ENCODE measurements at places on chromosomes 13 and 19.

DNA sequence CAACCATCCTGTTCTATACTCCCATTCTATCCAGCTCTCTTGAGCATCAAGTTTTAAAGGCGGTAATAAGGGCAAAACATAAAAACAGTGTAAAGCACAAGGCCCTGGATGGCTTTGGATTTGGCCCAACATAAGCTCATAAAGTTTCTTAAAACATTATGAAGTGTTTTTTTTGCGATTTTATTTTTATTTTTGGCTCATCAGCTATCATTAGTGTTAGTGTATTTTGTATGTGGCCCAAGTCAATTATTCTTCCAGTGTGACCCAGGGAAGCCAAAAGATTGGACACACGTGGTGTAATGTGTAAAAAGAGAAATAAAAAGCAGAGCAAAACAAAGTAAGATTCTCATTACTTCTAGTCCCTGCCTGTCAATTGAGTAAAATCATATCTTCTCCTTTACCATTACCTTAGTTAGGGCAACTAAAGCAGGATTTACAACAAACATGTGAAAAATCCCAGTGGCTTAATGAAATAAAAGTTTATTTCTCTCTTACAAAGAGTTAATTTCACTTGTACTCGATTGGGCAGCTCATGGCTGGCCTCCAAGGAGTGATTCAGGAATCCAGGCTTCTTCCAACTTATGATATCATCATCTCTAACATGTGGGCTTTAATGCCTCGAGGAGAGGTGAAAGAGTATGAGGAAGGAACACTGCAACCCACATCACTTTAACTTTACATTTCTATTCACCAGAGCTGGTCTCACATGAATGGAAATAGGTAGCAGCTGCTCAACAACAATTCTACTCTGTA is 725.2 kb upstream of the SLITRK1 start:
- DNase-seq = no peak

DNA sequence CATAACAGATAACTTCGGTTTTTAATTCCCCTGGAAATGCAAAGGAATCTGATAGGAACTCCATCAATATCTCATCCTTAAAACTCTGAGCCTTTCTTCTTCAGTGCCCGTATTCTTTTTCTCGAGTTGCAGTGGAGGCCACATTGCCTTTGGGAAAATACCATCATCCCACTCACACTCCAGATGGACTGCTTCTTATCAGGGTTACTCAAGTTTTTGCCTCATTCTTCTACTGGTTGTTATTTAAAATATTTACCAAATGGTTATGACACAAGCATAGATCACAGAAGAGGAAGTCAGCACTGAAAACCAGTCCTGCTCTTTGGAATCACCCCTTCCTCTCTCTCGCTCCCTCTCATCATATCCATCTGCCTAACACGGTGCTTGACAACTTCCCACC is 1020.5 kb upstream of the SLC10A2 start:
- no peak for DNase-seq

GRCh38 chr19:45763691-45764294 is 5.3 kb downstream of the SIX5 start:
- no peak for DNase-seq

DNA sequence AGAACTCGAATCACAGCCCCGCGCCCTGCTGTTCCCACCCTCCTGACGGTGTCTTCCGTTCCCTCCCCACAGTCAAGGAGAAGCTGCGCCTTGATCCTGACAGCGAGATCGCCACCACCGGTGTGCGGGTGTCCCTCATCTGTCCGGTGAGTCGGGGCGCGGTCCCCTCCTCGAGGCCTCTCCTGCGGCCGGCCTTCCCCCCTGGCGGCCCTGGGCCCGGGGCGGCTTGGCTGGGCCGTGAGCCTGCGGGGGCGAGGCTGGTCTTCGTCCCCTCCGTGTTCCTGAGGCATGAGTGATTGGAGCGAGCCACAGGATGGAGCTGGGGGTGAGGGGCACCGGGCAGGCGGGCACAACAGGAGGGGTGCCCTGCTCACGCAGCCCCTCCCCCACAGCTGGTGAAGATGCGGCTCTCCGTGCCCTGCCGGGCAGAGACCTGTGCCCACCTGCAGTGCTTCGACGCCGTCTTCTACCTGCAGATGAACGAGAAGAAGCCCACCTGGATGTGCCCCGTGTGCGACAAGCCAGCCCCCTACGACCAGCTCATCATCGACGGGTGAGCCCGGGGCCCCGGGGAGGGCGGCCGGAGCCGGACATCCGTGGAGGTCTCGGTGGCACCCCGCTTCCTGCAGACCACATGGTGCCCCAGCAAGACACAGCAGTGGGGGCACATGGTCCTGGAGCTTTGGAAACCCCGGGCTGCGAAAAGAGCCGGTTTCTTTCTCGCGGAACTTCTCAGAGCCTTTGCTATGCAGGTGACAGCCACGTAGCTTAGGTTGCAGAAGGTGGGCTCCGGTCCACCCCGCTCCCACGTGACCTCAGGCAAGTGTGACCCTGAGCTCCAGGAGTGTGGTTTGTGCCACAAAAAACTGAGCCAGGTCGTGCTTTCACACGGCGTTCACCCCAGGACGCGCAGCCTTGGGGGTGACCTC is 25.8 kb downstream of the PIAS4 start:
- DNase-seq = no peak

GRCh38 chr19:1112268-1113029 is 8.7 kb downstream of the GPX4 start:
- DNase-seq = no peak

Data from NCI-H82 (cell line).